ENCODE measurements at places on chromosomes 16 and 17.

DNA sequence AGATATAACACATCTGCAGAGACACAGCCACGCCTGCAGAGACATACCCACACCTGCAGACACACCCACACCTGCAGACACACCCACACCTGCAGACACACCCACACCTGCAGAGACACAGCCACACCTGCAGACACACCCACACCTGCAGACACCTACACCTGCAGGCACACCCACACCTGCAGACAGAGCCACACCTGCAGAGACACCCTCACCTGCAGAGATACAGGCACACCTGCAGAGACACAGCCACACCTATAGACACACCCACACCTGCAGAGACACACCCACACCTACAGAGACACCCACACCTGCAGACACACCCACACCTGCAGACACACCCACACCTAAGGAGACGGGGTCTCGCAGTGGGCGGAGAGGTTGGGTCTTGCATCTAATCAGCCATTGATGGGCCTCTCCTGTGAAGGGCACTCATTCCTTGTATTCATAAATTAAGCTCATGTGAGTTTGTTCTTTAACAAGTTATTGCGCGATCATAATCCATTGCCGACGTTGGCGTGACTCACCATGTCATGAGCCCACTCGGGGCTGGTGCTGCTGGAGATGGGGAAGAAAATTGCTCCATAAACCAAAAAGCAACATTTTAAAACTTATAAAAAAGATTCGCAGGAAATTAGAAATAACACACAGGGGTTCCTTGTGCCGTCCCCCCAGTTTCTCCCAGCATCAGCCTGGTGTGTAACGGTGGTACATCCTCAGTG is 28.9 kb upstream of the CDH15 start:
- no peak for DNase-seq

GRCh38 chr17:50841949-50842354 is 6.6 kb downstream of the WFIKKN2 start:
- DNase-seq = no peak

DNA sequence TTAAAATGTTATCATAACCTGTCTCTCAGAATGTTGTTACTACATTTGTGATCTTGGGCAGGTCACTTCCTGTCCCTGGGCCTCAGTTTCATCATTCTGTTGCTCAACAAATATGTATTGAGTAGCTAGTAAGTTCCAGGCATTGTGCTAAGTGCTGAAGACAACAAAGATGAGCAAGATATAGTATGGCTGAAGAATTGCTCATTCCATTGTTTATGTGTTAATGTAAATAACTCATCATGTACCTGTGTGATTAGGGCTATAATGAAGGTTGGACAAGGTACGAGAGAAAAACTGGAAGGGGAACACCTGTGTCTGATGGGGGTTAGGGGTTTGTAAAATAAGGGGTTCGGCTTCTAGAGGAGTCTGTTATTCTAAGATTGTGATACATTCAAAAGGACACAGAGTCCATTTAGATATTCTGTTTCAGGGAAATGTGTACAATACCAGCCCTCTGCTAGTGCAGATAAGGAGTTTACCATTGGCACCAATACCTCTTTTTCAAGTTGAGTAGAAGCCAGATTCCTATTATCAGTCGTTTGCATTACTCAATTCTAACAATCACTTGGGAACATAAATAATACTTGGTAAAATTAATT is 20.0 kb downstream of the TUBG1 start:
- DNase-seq = no peak

- DNase-seq = no peak
Measured at GRCh38 chr16:67104061-67104460, 5.7 kb upstream of the PHAF1 start.

GRCh38 chr17:76972046-76972641 is 103.9 kb downstream of the MGAT5B start:
- DNase-seq = no peak

- DNase-seq = no peak
Measured at GRCh38 chr17:46766493-46767491, 51.7 kb downstream of the WNT3 start.

DNA sequence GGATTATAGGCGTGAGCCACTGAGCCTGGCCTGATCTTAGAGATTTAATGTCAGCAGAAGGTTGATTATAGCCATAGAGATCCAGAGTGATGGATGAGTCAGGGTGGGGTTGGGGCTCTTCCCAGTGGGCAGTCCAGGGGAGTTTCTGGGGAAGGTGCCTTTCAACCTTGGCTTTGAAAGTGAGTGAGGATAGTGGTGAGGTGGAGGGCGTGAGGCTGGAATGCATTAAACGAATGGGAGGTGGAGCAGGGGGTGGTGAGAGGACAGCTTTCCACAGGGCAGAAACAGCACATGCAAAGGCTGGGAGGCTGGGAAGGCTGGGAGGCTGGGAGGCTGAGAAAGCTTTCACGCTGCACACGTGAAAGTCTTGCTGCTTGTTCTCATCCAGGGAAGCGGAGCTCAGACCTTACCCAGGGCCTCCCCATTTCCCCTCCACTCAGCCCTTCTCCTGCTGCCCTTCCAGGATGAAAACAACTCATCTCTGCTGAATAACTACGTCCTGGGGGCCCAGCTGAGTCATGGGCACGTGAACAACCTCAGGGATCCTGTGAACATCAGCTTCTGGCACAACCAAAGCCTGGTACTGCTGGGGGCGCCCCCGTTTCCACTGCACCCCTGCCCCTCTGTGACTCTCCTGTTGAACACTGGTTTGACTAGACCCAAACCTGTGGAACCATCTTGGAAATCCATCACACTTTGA is 22.3 kb downstream of the ADGRG5 start:
- DNase-seq = no peak

GRCh38 chr17:4566785-4567184 is 6.4 kb upstream of the GGT6 start:
- DNase-seq = no peak

DNA sequence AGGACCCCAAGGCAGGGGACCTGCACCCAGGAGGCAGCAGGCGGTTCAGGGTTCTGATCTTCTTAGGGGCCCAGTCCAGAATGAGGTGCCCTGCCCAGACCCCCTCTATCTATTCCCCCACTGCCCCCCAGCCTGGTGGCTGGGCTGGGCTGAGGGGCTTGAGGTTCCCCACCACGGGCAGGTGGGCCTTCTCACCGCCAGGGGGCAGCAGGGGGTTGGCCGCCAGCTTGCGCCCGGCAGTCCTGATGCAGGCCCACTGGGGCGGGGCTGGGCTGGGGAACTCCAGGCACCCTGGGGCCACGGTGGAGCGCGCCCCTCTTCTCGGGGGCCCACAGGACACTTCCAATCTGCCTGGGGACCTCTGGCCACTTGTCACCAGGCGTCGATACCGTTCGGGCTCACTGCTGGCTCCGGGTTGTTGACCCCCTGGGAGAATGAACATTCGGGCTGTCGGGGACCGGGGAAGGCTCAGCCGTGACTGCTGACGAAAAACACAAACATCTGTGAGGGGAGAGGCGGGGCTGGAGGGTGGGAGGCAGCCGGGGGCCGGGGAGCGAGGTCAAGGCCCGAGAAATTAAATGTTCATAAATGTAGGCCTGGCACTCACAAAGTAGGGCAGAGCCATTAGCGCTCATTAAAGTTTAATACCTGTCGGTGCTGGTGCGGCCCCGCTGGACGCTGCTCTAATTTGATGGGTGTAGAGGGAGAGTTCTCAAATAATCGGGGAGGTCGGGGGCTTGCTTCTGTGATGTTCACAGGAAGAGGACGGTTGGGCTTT is 219.3 kb upstream of the GSE1 start:
- no peak for DNase-seq

DNA sequence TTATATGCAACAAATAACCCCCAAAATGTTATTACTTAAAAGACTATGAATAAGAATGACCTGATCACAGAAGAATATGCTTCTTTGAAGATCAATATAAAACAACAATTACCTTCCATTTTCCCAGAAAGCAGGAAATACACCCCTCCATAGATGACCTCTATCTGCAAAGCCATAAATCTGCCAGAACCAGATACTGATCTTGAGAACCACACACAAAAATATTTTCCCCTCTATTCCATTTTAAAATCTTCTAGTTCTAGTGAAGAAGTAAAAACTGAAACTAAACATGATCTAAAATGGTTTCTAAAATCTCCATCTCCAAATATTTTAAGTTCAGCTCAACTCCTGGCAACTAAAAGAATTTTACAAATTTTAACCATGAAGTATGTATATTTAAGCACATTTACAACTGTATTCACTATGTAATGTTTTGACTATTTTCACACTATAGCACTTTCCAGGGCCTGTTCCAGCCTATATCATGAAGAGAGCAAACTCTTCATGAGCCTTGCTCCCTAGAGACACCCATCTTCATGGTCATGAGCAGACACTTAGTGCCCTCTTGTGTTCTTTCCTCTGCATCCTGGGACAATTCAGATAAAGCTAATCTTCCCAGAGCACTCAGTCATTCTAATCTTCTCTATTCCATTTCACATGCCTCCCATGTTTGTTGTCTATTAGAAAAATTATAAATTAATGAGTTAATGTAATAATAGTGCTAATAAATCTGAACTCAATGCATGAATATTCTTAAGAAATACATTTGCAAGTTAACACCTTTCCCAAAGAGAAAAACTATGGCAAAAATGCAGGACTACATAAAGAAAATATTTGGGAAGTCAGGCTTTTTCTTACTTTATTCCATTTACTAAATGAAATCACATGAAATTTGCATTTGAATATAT is 87.0 kb downstream of the HELZ start:
- no peak for DNase-seq

GRCh38 chr17:4073983-4074830 is 68.6 kb downstream of the ZZEF1 start:
- no peak for DNase-seq

DNA sequence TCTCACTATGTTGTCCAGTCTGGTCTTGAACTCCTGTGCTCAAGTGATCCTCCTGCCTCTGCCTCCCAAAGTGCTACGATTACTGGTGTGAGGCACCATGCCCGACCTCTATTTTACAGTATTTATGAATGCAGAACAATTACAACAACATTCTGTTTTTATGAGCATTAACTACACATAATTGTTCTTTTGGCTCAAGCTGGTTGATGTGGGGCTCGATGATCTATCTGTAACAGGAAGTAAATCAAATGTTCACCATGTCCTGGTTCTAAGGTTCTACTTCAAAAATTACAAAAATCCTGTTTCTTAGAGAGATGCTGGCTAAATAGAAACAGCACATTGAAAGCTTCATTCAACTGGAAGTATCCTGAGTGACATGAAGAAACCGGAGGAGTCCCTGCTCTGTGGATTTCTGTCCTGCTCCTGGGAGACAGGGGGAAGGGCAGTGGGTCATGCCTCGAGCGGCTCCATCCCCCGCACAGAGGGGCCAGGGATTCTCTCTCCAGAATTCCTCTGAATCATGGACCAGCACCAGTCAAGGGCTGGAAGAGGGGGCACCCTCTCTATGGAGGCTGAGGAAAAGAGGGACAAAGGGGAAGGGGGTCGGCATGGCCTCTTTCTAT is 31.5 kb downstream of the FA2H start:
- no peak for DNase-seq

DNA sequence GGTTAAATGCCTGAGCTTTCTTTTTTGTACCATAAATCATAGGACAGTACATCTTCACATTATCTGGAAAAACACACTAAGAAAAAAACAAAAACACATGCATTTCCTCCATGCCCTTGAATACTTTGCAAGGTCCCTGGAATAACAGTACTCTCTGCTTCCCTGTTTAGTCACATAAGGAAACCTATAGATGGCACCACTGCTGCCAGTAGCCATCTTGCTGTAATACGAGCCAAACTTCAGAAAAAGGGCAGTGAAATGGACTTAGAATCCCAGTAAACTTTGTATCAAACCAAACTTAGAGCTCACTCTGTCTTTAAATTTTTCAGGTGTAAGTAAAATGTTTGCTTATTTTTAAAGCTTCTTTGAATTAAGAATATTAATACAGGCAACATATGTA is 435.5 kb downstream of the KCNJ2 start:
- DNase-seq = no peak

GRCh38 chr17:27545562-27546229 is 85.3 kb upstream of the LGALS9 start:
- DNase-seq = no peak

DNA sequence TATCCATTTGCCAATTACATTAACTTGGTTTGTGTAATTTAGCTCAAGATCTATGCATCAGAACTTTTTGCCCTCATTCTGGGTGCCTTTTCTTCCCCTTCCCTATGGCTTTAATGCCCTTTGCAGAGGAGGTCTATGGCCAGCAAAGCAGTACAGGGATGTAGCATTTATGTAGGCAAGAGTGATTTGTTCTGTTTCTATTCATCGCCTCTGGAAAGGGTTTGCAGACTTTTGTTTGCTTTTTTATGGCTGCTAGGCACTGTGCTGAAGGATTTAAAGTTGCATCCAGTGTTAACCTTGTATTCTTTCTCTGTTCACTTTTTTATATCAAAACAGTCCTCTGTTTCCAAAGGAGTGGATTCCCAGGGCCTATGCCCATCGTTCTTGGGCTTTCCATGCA is 78.0 kb downstream of the ANKFN1 start:
- no peak for DNase-seq

DNA sequence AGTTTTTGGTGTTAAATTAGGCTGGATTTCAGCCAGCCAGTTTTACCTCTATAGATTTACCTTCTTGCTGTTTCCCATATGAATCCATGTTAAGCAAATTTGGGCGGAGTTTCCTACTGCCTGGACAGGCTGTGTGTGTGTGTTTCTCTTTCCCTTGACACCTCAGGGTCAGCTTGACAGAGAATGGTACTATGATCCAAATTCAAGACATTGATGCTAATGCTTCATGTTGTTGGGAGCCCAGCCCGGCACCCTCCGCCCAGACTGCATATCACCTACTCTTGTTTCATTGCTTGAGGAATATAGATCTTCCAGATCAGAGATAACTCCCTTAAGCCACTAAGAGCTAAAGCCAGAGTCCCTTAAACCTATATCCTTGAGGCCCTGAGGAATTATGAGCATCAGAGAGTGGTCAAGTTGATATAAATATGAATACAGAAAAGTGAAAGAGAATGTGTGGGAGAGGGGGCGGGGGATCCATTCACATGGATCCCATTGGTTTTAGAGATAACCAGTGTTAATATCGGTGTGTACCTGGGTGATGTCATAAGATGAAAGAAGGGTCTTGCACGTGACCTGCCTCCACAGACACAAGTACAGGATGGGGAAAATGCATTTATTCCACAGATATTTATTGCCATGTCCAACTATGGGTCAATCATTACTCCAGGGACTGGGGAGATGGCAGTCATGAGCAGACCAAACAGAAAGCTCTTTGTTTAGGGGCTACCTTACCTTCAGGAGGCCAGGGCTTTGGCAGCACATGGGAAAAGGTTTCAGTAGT is 69.7 kb downstream of the WIPI1 start:
- no peak for DNase-seq

- no peak for DNase-seq
Measured at GRCh38 chr17:38605841-38606645, at the start of gene SRCIN1. Gene SRCIN1 (minus strand): TSS chr17:38605952. CDS start chr17:38605705, 247 bp downstream.

DNA sequence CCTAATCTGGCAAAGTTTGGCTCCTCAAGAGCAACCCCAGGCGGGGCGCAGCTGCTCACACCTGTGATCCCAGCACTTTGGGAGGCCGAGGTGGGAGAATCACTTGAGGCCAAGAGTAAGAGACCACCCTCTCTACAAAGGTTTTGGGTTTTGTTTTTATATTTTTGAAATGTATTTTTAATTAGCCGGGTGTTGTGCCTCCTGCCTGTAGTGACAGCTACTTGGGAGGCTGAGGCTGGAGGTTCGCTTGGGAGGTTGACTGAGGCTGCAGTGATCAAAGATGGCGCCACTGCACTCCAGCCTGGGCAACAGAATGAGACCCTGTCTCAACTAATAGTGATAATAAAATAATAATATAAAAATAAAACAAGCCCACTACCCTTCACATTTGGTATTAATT is 756 bp upstream of the USP7 start:
- DNase-seq = no peak

Data from HS-27A (cell line).